ENCODE measurements at places on chromosomes 5 and 9.

GRCh38 chr5:43007911-43008362, 32.2 kb downstream of the ANXA2R start:
- peak; percentile 91 for DNase-seq

DNA sequence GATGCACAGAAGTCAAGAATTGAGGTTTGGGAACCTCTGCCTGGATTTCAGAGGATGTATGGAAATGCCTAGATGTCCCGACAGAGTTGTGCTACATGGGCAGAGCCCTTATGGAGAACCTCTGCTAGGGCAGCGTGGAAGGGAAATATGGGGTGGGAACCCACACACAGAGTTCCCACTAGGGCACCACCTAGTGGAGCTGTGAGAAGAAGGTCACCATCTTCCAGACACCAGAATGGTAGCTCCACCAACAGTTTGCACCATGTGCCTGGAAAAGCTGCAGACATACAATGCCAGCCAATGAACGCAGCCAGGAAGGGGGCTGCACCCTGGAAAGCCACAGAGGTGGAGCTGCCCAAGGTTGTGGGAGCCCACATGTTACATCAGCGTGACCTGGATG, 104.5 kb downstream of the STK32A start:
- no peak for DNase-seq

DNA sequence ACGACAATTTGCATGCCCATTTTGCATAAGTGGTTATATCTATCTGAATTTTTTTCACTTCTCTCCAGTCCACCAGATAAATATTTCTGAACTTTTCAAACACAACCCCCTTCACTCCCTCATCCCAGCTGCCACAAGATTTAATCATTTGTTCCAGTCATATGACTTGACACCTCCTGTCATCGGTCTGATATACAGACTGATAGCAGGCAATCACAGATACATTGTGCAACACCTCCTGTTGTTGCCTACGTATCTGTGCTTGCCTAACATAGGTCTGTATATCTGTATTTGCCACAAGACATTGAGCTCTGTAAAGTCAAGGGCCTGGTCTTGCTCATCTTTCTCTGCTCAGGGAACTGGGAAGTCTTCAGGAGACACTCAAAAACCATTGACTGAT, 65.6 kb downstream of the GNA14 start:
- no peak for DNase-seq

DNA sequence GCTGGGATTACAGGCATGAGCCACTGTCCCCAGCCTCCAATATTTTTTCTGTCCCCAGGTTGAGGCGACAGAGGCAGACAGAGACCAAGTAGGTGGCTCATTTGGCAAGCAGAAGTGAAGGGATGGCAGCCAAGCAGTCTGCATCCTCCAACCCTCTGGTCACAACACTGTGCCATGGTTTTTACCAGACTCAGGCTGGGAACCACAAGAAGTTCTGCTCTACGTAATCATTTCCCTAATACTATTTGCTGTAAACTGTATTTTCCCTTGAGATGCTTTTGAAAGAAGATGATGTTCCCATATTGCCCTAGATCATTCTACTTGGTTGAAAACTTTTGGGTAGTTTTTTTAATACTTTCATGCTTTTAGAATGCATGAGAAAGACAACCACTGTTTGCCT, 40.5 kb downstream of the PTTG1 start:
- no peak for DNase-seq

DNA sequence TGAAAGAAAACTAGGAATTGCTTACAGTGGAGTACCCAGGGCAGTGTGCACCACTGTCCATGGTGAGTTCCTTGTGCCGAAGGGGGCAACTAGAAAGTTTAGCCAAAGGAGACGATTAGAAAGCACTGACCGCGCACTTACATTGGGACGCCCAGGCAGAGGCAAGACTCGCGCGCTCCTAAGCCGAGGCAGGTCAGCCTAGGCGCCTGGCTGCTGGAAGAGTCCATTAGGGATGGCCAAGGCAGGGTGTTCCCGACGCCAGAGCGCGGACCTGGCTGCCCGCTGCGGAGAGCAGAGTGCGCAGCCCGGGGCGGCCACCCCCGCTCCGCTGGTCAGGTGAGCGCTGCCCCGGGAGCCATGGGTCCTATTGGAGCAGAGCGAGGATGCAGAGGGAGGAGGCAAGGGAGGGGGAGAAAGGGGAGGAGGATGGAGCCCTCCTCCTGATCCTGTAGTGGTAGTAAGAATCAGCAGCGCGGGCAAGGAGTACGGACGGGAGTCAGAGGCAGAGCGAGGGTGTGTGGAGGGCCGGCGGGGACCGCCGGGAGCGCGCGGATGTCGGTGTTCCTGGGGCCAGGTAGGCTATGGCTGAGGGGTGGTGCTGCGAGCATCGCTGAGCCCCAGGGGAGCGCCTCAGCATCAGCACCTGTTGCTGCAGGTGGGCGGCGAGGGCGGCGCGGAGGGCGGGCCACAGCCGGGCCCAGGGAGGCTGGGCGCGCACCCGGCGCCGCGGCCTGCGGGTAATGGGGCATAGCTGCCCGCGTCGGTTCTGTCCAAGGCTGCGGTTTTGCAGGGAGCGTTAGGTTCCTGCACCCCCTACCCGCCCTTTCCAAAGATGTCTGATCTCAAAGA, at the start of gene ADGRV1:
Gene ADGRV1, plus strand, starts transcription at position 454 of the 849 bp plus-strand sequence. Its CDS starts 99 bp downstream, at position 553.
- no peak for DNase-seq

DNA sequence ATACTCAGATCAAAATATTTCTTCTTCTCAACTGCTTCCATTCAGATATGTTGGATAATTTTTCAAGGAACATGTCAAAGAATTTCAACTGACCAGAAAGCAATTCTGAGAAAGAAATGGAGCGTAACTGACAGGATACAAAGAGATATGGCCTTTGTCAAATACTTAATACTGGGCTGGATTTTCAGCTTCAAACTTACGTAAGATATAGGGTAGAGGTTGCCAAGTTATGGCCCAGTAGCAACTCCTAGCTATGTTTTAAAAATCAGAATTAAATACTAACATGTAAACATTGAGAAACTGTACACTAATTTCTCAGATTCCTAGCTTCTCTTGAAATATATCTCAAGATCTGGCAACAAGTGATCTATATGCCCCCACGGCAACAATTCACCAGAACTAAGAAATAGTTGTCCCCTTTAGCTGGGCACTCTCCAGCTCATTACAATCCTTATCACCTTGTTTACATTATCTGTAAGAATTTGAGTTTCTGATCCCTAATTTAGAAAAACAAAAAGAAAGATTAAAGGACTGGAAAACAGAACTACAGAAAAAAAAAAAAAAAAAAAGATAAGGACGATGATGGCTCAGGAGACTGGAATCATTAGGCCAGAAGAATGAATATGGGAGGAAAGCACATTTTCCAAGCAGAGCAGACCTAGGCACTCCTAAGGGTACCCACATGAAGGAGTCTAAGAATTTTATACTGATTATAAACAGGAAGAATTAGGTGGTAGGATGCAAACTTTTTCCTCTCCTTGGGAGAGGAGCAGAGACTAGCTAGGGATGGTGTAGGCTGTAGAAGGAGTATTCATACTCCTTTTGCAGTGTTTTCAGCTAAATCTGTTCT, 23.0 kb downstream of the INIP start:
- DNase-seq, result no peak

DNA sequence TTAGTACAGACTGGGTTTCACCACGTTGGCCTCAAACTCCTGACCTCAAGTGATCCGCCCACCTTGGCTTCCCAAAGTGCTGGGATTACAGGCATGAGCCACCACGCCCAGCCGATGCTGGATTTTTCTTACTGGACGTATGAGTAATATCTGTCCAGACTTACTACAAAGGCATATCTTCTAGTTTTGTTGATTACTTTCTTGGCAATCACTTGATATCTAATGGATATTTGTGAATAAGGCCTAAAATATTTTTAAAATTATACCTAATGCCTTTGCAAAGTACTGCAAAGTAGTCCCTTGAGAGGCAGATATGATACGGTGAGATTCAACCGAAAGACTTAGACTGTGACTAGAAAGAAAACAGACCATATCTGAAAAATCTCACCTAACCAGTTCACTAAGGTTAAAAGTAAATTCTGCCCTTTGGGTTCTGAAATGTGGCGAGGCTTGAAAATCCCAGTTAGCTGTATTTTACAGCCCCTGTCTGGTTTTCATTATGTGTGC, 152.1 kb downstream of the GNAQ start:
- DNase-seq, result no peak

Data from CD4-positive, alpha-beta T cell treated with Interferon alpha-2 for 1 hour (primary cell).